ENCODE measurements at places on chromosomes 5 and 9.
A peak's percentile ranks its signal among the peaks of the same experiment; 100 is the strongest.

- no peak for DNase-seq
Measured at GRCh38 chr9:92058723-92059444, 56.3 kb downstream of the SPTLC1 start.

DNA sequence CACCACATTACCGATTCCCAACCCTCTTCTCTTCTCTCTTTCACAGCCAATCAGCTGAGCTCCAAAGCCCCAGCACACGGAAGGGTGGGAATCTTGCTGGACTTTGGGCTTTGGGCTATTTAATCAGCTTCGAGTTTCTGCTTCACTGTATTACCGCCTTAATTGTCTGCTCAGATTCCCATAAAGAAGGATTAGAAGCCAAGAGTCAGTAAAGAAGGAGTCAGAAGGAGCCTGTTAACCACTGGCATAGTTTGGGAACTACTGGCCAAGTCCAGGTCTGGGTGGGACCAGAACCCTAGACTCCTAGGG lies 4.4 kb downstream of the SPRY4 start:
- no peak for DNase-seq

GRCh38 chr5:91049112-91049511 lies 334.0 kb downstream of the ARRDC3 start:
- DNase-seq, result no peak

- no peak for DNase-seq
Measured at GRCh38 chr5:167639766-167640165, 651.7 kb upstream of the WWC1 start.

DNA sequence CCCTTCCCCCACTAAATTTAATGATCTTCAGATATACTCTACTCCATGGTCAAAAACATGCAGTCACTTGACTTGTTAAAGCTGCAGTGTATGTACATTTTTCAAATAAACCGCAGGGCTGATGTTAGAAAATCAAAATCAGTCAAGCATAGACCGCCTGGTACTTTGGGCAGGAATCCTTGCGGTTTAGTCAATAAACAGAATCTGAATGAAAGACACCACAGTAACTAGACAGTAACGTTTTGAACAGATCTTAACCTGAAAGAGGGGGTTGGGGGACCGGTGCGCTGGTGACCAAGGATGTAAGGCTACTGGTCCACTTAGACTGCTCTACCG lies 188.8 kb downstream of the BNC2 start:
- DNase-seq, result no peak

GRCh38 chr9:84796404-84796803 lies 126.9 kb downstream of the NTRK2 start:
- no peak for DNase-seq

GRCh38 chr5:132813599-132814502 lies 749 bp downstream of the SOWAHA start:
- DNase-seq, result peak; percentile 52

- no peak for DNase-seq
Measured at GRCh38 chr5:43156388-43156787, 35.6 kb upstream of the NIM1K start.

- DNase-seq, result no peak
Measured at GRCh38 chr5:11482011-11482410, 422.2 kb downstream of the CTNND2 start.

GRCh38 chr5:96335873-96336272 lies 97.2 kb downstream of the PCSK1 start:
- no peak for DNase-seq

GRCh38 chr5:171606414-171607024 lies 179.1 kb upstream of the SMIM23 start:
- DNase-seq, result no peak

- no peak for DNase-seq
Measured at GRCh38 chr5:54301220-54301619, 9.2 kb downstream of the ARL15 start.

DNA sequence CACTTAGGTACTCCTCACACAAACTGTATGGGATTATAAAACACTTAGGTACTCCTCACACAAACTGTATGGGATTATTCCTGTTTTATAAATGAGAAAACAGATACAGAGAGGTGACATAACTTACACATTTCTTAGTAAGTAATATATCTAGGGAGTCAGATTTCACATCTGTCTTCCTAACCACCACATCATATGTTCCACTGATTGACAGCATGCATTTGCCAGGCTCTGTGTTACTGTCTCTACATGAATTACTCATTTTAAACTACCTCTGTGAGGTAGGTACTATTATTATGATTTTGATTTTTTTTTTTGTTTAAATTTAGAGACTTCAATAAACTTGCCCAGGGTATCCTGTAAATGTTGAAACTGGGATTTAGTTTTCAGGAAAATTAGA lies 232.7 kb downstream of the CCDC171 start:
- DNase-seq, result no peak

GRCh38 chr9:113463418-113464285 lies at the start of gene RGS3:
Gene RGS3, plus strand, starts transcription at chr9:113463727. Its CDS starts 76 bp downstream, at chr9:113463803.
- DNase-seq, result no peak

- no peak for DNase-seq
Measured at GRCh38 chr9:131395157-131396098, 1.5 kb downstream of the PRRC2B start.

- no peak for DNase-seq
Measured at GRCh38 chr5:40288800-40289485, 390.8 kb upstream of the PTGER4 start.

DNA sequence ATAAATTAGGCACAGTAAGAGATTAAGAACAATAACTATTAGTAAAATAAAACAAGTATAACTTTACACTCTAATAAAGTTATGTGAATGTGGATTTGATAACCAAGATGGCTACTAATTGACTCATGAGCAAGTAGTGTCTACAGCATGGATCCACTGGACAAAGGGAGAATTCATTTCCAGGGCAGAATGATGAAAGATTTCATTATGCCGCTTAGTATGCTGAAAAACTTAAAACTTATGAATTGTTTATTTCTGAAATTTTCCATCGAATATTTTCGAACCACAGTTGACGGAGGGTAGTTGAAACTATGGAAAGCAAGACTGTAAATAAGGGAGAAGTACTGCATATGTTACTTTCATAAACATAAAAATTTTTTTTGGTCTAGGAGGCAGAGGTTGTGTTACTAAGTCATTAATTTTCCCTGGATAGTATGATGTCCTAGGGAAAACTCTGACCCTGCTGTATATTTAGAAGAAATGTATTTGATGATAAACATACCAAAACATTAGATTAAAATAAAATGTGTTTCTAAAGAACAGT lies 24.9 kb upstream of the TARS1 start:
- no peak for DNase-seq

GRCh38 chr5:11903614-11904264 lies 507 bp downstream of the CTNND2 start:
- peak; percentile 49 for DNase-seq

DNA sequence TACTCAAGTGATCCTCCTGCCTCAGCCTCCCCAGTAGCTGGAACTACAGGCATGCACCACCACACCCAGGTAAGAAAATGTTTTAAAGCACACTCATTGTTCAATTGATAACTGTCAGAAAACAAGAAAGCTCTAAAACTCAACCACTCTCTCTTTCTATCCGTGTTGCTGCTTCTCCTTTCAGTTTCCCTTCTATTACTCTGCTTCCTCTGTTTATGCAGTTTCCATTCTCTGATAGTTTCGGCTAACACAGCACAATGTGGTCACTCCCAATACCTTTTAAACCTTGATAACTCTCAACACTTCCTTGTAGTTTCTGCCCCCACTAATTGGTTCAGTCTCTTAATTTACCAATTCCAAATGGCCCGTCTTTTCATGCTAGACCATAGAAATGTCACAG lies 59.2 kb upstream of the NR4A3 start:
- no peak for DNase-seq

DNA sequence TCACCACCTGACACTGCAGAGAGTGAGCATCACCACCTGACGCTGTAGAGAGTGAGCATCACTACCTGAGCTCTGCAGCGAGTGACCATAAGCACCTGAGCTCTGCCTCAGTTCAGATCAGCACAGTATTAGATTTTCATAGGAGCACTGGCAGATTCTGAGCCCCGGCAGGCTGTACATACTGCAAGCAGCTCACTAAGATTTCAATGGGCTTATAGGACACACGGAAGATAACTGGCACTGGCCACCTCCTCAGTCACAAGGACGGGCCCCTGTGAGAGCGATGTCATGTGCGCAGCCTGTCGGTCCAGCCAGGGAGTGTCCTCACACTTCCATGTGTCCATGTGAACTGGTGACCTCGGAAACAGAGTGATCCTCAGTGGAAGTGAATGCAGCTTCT lies 153.5 kb upstream of the IRX2 start:
- no peak for DNase-seq

GRCh38 chr9:95132366-95133324 lies 184.9 kb downstream of the FANCC start:
- DNase-seq, result no peak

DNA sequence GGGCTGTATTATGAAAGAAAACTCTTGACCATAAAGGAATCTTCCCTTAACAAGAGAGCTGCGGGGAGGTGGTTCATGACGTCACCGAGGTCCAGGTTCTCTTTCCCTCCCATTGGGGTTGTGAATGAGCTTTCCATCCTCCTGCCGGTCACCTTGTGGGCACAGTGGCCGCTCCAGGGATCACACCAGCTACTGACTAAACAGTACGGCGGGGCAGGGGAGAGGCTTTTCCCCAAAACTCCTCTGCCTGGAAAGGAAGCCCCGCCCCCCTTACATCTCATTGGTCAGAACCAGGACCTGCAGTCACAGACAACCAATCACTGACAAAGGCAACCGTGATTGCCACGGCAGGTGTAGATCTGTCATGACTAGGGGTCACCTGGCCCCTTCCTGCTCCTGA lies 35.6 kb downstream of the ROR2 start:
- DNase-seq, result no peak

- DNase-seq, result no peak
Measured at GRCh38 chr9:97072285-97072776, 33.4 kb upstream of the CTSV start.

- no peak for DNase-seq
Measured at GRCh38 chr5:155406815-155407214, 393.3 kb downstream of the KIF4B start.

- no peak for DNase-seq
Measured at GRCh38 chr5:5780253-5780652, 357.8 kb downstream of the ICE1 start.
